ENCODE measurements at places on chromosomes 7 and 10.

DNA sequence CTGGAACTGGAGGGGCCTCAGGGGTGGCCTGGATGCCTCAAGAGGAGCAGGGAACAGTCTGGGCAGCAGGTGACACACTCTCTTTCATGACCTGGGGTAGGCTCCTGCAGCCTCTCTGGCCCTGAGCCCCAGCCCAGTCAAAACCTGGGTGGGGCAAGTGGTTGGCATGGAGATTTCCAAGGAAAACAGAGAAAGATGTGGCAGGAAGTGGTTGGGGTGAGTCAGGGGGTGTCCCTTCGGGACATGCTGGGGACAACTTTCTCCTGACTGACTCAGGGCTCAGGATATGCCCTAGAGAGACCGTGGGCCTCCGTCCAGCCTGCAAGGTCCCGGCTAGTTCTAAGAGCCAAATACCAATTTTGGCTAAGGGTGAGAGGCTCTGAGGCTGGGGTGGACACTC, 2.9 kb downstream of the AQP1 start:
- DNase-seq, result no peak

DNA sequence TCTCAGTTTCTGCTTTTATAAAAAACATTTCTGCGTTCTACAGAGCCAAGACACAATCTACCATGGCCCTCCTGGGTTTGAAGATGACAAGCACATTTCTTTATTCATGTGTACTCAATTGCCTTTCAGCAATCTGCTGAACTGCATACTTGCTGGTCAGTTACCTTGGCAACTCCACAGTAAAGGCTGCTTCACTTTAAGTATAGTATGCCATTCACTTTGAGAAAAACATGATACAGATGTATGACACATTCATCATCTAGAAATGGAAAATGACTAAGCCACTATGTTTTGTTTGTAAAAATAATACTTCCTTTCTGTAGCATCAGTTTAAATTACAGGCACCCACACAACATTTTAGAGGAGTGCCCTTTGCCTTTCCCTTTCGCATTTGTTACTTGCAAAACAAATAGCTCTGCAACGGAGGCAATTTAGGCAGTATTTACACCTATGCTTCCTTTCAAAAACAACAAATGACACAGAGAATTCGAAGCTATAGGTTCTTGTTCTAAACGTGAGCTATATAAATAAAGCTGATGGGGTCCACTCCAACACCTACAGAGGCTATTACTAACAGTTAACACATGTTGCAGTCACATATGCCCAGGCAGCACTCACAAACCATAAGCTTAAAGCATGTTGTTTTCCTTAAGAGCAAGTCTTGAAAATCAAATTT, 23.5 kb downstream of the SGCE start:
- no peak for DNase-seq

- DNase-seq, result no peak
These were observed 30.6 kb downstream of the CYP2W1 start for GRCh38 chr7:1013581-1013980.

DNA sequence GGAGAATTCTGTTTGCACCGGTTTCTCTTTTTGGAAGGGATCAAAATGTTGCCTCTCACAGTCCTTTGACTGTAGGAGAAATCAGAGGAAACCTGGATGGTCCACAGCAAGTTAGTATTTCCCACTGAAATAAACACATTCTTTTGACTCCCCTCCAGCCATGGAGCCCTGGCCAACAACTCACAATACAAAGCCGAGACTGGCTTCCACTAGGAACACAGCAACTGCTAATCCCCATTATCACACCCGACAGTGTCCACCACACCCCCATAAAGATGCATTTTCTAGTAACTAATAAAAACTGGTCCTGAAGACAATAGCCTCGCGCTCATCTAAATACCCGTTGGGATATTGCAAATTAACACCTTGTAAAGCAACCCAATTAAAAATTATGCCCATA, 798 bp upstream of the MACROH2A2 start:
- DNase-seq, result no peak

DNA sequence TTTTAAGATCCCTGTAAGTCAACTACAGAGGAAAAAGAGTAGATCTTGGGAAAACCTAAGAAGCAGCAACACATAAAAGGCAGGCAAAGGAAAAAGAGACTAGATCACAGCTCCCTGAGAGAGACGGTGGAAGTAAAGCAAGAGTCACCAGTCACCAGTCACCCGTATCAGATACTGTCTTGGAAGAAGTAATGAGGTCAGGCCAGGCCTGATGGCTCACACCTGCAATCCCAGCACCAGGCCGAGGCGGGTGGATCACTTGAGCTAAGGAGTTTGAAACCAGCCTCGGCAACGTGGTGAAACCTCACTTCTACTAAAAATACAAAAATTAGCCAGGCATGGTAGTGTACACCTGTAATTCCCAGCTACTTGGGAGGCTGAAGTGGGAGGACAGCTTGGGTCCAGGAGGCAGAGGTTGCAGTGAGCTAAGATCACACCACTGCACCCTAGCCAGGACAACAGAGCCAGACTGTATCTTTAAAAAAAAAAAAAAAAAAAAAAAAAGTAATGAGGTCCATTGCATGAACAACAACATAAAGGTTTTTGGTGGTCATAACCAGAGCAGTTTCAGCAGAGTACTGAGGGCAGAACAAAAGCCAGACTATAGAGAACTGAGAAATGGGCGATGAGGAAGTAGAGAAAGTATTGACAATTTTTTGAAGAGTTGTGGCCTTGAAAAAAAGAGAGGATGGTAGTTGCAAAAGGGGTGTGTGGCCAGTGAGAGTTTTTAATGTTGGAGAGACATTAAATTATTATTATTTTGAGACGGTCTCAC, 16.9 kb downstream of the ZNF713 start:
- DNase-seq, result peak; percentile 13

DNA sequence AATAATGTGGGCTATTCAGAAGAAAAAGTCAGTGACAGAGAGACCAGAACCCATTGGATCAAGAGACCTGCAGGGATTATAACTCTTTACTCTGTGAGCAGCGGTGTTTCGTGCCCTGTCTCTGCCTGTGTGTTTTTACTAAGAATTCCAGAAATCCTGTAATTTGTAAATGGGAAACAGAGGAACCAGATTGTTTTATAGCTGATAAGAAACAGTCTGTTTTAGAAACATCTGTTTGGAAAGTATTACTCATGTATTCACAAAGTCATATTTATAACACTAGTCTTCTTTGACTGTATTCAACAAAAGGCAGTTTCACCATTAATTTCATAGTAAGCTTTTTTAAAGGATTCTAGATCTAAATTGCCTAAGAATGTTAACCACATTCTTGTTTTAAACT, 30.0 kb upstream of the VDAC2 start:
- no peak for DNase-seq

GRCh38 chr10:35217455-35217854, 90.8 kb downstream of the CREM start:
- no peak for DNase-seq

- DNase-seq, result no peak
These were observed 22.5 kb upstream of the UBE2H start for GRCh38 chr7:129975309-129975708.

GRCh38 chr10:57917019-57917418, 350.7 kb downstream of the IPMK start:
- no peak for DNase-seq

DNA sequence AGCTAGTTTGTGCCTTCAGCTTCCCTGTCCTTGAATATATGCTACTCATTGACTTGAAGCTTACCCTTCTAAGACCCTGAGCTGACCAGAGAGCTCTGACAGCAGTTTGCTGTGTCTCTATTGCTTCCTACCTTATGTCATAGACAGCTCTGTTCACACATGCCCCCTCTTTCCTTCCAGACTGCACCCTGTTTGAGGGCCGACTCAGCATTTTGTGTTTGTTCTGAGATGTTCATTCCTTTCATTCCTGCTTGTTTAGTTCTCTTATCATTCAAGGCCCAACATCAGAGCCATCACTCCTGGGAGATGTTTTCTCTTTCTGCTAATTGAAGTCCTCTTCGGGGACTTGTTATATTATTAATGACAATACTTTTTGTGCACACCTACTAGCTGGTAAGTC, 518.9 kb downstream of the LRMDA start:
- DNase-seq, result no peak

GRCh38 chr7:73719806-73720169, 319 bp upstream of the STX1A start:
- no peak for DNase-seq
